ENCODE measurements at places on chromosomes 12 and 14. TPM values are rescaled to one million over a fixed set of nuclear protein-coding genes. Genes with fewer than 3 reads are reported as not detected.

OLR1 gene
- total RNA-seq, result 104 TPM

PLEKHD1 gene
- 0.31 TPM for total RNA-seq

FBXO21 gene
- total RNA-seq, result 92.8 TPM

IGFBP6 gene
- total RNA-seq, result not detected

ATP5F1B gene
- 253 TPM for total RNA-seq

HPD gene
- not detected for total RNA-seq

DIO2 gene
- not detected for total RNA-seq

TBC1D30 gene
- 2.4 TPM for total RNA-seq

TCL1A gene
- total RNA-seq, result 3.0 TPM

CCDC198 gene
- total RNA-seq, result not detected

NTF3 gene
- total RNA-seq, result not detected
